Small intestine (tissue), 16 donors: ENCODE measurements at places on chromosomes 5 and 9. TPM values are rescaled to one million over a fixed set of nuclear protein-coding genes. Genes with fewer than 3 reads are reported as not detected.

GRCh38 chr9:110220809-110221208 is 12.8 kb upstream of the C9orf152 start:
- peak; percentile 92 for DNase-seq

DNA sequence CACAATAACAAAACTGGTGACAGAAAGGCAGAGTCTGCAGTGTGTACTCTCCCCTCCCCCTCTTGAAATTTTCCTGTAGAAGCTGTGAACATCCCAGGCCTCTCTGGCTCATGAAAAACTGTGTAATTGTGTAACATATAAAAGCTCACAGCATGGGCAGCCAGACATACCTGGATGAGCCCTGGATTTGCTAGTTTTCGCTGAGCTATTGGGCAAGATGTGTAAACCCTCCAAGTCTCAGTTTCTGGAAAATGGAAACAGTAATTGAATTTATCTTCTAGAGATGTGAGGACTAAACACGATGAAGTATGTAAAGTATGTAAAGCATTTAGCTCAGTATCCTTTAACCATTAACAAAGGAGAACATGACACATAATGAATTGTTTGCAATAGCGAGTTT is 143.2 kb upstream of the ANKH start:
- DNase-seq = no peak

DNA sequence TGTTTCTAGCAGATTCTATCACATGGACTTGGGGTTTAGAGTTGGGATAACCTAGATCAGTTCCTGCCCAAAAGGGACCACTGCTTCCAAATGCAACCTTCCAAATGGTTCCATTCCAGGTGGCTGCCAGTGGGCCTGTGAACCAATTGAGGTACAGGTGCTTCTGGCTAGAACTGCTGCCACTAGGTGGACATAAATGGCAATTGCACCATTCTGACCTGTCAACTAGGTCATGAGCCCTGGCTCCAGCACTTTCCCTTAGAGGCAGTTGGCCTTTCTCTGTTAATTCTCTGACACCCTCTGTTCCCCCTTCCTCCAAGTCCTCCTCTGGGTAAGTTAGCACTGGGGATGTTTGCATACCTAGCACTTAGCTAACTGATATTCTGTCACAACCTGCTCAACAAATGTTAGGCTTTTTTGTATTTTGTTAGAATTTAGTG is 16.6 kb upstream of the HEMGN start:
- peak; percentile 67 for DNase-seq

DNA sequence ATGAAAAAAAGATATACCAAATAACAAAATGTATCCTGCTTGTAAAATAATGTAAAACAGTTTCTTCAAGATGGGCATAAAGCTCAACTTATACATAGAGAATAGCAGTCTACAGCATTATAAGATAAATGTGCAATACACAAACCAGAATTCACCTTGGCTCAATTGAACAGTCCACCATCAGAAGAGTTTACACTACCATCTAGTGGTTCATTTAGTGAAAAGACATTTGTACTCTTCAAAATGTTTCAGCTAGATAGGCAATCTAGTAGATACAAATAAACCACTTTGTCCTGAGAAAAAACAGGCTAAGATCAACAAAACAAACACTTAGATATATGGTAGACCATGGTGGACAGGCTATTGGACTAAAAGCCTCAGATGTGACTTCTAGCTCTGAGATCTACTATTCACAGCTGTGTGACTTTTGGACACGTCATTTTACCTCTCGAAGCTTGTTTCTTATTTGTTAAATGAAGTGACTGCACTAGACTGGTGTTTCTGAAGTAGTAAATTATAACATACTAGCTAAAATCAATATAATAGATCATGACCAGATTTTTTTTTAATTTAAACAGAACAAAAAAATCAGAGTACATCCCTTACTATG is 22.1 kb upstream of the TPD52L3 start:
- peak; percentile 44 for DNase-seq

Gene TMEM215
- not detected for polyA plus RNA-seq

Gene SLC27A6
- polyA plus RNA-seq = 0.54 TPM

Gene HAVCR2
- polyA plus RNA-seq = 0.45 TPM
